ENCODE measurements at places on chromosomes 7 and 10. TPM values are rescaled to one million over a fixed set of nuclear protein-coding genes. Genes with fewer than 3 reads are reported as not detected.

DNA sequence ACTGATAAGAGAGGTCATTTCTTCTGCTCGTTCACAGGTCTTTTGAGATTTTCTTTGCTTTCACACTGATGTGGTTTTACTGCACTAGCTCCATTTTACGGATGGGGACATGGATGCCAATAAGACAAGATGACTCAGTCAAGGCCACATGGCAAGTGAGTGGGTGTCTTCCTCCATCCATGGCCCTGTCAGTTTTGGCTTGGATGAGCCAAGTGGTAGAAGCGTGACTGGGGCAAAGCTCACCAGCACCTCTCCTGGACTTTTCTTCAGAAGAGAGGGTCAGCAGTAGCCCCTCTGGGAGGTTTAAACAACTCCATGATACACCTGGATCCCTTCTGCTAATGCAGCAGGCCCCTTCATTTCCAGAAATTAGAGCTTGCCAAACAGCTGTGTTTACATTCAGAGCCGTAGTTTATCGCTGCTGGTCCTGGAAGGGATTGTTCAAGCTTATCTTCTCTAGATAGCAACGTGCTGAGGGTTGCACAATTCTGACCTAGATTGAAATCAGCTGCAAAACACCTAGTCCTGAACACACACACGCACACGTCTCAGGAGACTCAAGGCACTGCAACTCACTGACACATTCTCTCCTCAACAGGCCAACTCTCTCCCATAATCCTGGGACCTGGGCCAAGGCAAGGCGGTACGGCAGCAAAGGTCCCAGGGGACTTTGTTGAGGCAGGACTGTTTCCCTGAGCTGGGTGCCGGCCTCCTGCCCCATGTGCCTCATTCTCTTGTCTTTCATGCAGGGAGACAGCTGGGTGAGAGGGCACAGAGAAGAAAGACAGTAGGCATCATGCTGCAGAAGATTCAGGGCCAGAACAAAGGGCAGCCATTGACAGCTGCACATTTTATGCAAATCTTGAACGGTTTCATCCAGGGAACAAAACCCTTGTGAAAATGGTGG is 14.2 kb upstream of the PDCD4 start:
- H3K36me3 ChIP-seq, result no peaks in the 10 kb centered on the region
- H3K4me1 ChIP-seq, result peaks cover 69% of the 10 kb centered on the region
- peak; percentile 88 for DNase-seq

AASS gene
- 16.2 TPM for total RNA-seq

GRCh38 chr7:15131661-15132060 is 229.1 kb upstream of the DGKB start:
- H3K27ac ChIP-seq, result no peak overlapping the region
- DNase-seq, result no peak
- H3K27me3 ChIP-seq, result no peaks in the 10 kb centered on the region
- H3K36me3 ChIP-seq, result no peaks in the 10 kb centered on the region

DNA sequence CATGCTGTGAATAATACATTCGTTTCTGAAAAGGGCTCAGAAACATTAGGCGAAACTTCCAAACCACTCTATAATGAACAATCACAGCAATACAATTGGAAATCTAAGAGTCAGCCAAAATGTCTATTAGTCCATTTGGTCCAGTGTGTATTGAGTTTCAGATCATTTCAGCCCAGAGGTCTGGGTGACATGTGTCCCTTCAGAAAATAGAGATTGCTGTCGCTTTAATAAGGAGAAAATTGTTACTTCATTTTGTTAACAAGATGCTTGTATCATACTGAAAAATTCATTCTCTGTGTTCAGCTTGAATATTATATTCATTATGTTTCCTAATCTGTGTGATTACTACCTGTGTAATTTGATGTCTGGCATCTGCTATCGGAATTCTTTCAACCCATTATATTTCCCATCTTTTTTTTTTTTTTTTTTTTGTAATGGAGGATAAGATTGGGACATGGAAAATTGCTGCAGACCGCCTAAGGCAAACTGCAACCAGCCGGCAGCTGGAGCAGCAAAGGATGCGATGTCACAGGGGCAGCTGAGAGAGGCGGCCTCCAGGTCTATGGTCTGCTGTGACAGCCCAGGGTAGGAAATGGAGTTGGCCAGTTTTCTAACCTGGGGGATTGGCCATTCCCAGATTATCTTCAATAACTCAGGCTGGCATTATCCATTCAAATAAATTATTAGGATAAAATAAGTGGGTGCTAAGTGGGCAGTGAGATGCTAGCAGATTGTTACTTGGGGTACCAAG is 170.9 kb upstream of the NPVF start:
- no peak for DNase-seq
- no peaks in the 10 kb centered on the region for H3K36me3 ChIP-seq
- no peak overlapping the region for H3K4me3 ChIP-seq
- H3K27me3 ChIP-seq, result peaks cover 9% of the 10 kb centered on the region

- DNase-seq, result no peak
- H3K4me3 ChIP-seq, result no peak overlapping the region
- H3K27ac ChIP-seq, result no peak overlapping the region
- no peaks in the 10 kb centered on the region for H3K4me1 ChIP-seq
- H3K27me3 ChIP-seq, result no peaks in the 10 kb centered on the region
Observed at GRCh38 chr10:132974249-132974796, 32.0 kb upstream of the CFAP46 start.

DNA sequence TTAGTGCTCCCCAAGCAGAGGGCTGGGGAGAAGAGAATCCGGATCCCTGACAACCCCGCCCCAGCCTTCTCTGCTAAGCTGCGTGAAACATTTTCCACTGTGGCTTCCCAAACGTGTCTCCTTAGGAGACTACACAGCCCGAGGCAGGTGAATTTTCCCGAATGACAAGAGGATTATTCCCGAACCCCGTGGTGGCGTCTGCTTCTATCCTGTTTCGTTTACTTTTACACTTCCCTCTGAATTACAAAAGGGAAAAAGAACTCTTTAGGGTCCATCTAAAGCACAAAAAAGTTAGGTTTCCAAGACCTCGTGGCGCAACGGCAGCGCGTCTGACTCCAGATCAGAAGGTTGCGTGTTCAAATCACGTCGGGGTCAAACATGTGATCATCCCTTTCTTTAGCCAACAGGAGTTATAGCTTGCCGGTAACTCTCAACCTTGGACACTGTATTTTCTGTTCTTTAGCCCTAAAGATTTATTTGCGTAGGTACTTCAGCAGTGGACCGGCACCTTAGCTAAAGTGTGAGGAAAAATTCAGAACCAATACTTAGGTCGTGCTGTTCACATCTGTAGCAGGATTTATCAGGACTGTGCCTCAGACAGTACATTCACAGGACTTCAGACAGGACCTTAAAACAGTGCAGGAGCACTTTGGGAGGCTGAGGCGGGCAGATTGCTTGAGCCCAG is 3.2 kb upstream of the ZNF789 start:
- no peak overlapping the region for H3K4me3 ChIP-seq
- DNase-seq, result no peak
- no peaks in the 10 kb centered on the region for H3K27me3 ChIP-seq
- H3K36me3 ChIP-seq, result peaks cover 2% of the 10 kb centered on the region
- peak overlapping the region; percentile 92 for H3K27ac ChIP-seq

- H3K4me1 ChIP-seq, result no peaks in the 10 kb centered on the region
- no peak for DNase-seq
- no peak overlapping the region for H3K27ac ChIP-seq
- H3K27me3 ChIP-seq, result no peaks in the 10 kb centered on the region
- no peak overlapping the region for H3K4me3 ChIP-seq
Observed at GRCh38 chr10:45227456-45227855, 88.0 kb downstream of the OR13A1 start.

- no peaks in the 10 kb centered on the region for H3K36me3 ChIP-seq
- H3K4me3 ChIP-seq, result no peak overlapping the region
- DNase-seq, result peak; percentile 54
Observed at GRCh38 chr10:72170263-72170662, 45.5 kb upstream of the ANAPC16 start.

GNAT3 gene
- not detected for total RNA-seq

- no peak overlapping the region for H3K4me3 ChIP-seq
- DNase-seq, result no peak
- H3K27me3 ChIP-seq, result no peaks in the 10 kb centered on the region
- H3K36me3 ChIP-seq, result peaks cover 98% of the 10 kb centered on the region
- peaks cover 3% of the 10 kb centered on the region for H3K4me1 ChIP-seq
Observed at GRCh38 chr10:69372126-69372980, 44.4 kb downstream of the TACR2 start.

AFAP1L2 gene
- total RNA-seq, result 12.7 TPM

PPP1R3C gene
- total RNA-seq, result 12.8 TPM

DNA sequence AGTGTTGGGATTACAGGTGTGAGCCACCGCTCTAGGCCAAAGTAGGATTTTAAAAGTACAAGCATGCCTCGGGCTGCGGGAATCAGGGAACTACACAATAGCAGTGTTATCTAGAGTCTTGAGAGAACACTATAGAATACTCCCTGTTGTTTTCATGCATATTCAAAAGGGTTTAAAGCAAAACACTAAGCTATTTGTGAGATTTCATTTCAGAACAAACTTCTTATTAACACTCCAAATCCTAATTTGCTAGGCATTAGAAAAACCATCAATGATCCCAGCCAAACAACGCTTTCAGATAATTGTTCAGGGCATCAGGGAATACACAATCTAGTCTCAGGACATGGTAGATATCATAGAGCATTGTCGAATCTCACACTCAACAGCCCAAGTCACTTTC is 13.9 kb downstream of the DENND11 start:
- H3K27me3 ChIP-seq, result no peaks in the 10 kb centered on the region
- peaks cover 18% of the 10 kb centered on the region for H3K4me1 ChIP-seq
- H3K4me3 ChIP-seq, result no peak overlapping the region

SPDYE9 gene
- not detected for total RNA-seq

DNA sequence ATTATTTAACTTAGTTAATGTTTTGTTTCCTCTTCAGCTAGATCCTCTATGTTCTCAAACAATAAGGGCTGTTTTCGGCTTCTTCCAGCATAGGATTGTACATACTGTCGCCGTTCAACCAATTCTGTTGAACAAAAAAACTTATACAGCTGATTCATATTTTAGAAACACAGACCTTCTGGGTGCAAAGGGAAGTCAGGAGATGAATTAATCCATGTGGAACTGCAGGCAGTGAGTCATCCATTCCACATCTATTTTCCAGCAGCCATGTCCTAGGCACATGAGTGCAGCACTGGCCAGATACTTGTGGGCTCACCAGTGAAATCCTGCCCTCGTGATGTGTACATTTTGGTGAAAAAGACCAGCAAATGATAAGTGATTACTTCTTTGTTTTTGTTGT is 163.2 kb downstream of the JAZF1 start:
- H3K4me1 ChIP-seq, result peaks cover 17% of the 10 kb centered on the region
- no peaks in the 10 kb centered on the region for H3K27me3 ChIP-seq
- DNase-seq, result no peak
- no peaks in the 10 kb centered on the region for H3K36me3 ChIP-seq
- H3K27ac ChIP-seq, result no peak overlapping the region

GRCh38 chr10:119680050-119680449 is 28.9 kb downstream of the BAG3 start:
- peaks cover 4% of the 10 kb centered on the region for H3K4me1 ChIP-seq
- no peaks in the 10 kb centered on the region for H3K27me3 ChIP-seq
- no peak overlapping the region for H3K4me3 ChIP-seq
- H3K27ac ChIP-seq, result no peak overlapping the region
- no peak for DNase-seq

IPMK gene
- total RNA-seq, result 5.2 TPM

- H3K4me3 ChIP-seq, result no peak overlapping the region
- H3K27me3 ChIP-seq, result no peaks in the 10 kb centered on the region
- no peaks in the 10 kb centered on the region for H3K36me3 ChIP-seq
Observed at GRCh38 chr7:36372156-36372555, 17.5 kb upstream of the ANLN start.

- H3K4me3 ChIP-seq, result no peak overlapping the region
- H3K27ac ChIP-seq, result no peak overlapping the region
- DNase-seq, result no peak
- H3K4me1 ChIP-seq, result no peaks in the 10 kb centered on the region
Observed at GRCh38 chr7:11655163-11655562, 176.8 kb downstream of the THSD7A start.

GRCh38 chr10:46215426-46215825 is 71.4 kb upstream of the ANTXRL start:
- no peak for DNase-seq
- H3K27ac ChIP-seq, result no peak overlapping the region
- H3K27me3 ChIP-seq, result no peaks in the 10 kb centered on the region
- no peaks in the 10 kb centered on the region for H3K4me1 ChIP-seq

- no peaks in the 10 kb centered on the region for H3K36me3 ChIP-seq
- H3K27ac ChIP-seq, result no peak overlapping the region
- H3K4me1 ChIP-seq, result no peaks in the 10 kb centered on the region
- DNase-seq, result peak; percentile 63
- no peak overlapping the region for H3K4me3 ChIP-seq
Observed at GRCh38 chr10:3330663-3331062, 158.1 kb upstream of the PITRM1 start.

DNA sequence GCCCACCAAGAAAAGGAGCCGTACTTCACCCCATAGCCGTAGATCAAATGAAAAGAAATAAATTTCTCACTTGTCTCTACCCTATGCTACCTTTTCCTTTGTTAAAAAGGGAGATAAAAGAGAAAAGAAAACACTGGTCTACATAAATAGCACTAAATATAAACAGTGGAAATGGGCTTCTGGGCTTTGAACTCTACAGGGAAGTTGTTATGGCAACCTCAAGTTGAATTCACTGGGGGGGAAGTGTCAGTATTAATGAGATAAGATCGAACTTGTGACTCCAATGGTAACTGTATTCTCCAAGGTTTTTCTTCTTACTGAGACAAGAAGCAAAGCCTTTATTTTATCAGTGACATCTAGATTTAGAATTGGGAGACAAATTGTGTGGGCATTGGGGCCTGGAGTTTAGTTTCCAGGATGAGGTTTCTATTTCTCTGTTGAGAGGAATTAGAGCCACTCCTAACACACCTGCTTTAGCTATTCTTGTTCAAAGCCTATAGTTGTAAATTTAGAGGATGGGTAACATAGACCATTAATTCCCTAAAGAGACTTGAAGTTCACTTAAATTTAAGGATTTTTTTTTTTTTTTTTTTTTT is 604.3 kb upstream of the GALNT17 start:
- H3K27me3 ChIP-seq, result no peaks in the 10 kb centered on the region
- no peak overlapping the region for H3K27ac ChIP-seq
- DNase-seq, result peak; percentile 35
- H3K4me3 ChIP-seq, result no peak overlapping the region
- H3K4me1 ChIP-seq, result no peaks in the 10 kb centered on the region
